ENCODE measurements at places on chromosomes 5 and 9.

GRCh38 chr5:138349852-138350562 is 2.5 kb upstream of the KDM3B start:
- no peak for DNase-seq

DNA sequence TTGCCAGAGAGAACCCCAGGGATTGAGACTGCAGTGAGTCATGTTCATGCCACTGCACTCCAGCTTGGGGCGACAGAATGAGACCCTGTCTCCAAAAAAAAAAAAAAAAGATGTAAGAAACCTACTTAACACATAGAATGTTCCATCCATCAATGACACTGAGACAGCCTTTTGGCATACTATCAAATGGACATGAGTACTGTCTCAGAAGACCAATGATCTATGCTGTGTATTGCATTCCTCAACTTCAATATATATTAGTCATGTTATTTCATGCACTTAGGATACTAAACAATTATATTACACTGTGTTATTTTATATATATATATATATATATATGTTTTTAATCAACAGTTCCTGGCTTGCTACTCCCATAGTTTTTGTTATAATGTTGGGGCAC is 57.1 kb upstream of the ANKH start:
- DNase-seq: no peak

- DNase-seq: no peak
Measured at GRCh38 chr5:162657076-162657475, 589.5 kb downstream of the GABRG2 start.

- DNase-seq: no peak
Measured at GRCh38 chr5:78512435-78512834, 136.1 kb downstream of the LHFPL2 start.

- peak; percentile 68 for DNase-seq
Measured at GRCh38 chr9:100472788-100473275, at the start of gene TMEFF1. TMEFF1 (plus strand) TSS chr9:100473149; CDS start chr9:100473545, 396 bp downstream.

DNA sequence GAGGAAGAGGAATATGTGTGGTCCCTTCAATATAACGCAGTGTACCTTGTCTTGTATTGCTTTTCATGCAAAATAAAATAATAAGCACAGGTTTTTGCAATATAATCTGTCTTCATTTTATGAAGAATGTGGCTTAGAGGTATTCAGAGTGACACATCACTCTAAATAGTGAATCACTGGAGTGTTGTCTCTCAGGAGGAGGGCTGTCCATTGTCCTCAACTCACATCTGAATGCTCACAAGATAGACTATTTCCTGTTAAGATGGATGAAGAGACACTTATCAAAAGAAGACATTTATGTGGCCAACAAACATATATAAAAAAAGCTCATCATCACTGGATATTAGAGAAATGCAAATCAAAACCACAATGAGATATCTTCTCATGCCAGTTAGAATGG is 1147.5 kb upstream of the C9orf72 start:
- no peak for DNase-seq

DNA sequence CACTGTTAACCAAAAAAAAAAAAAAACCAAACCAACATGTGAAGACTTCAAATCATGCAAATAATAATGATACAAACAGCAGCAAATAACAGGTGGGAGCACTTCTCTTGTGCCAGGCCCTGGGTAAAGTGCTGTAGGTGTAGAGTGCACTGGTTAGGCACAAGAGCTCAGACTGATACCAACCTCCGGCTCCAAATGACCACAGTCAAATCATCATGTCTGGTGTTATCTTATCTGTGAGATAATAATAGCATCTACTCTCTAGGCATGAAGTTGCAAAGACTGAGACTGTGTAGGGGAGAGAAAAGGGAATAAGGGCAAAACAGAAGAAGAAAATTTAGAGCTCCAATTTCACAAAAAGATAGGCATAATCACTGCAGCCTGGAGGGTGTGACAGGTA is 159.5 kb downstream of the ARL15 start:
- DNase-seq: no peak

GRCh38 chr9:346111-346571 is 131.5 kb downstream of the DOCK8 start:
- DNase-seq: peak; percentile 67

DNA sequence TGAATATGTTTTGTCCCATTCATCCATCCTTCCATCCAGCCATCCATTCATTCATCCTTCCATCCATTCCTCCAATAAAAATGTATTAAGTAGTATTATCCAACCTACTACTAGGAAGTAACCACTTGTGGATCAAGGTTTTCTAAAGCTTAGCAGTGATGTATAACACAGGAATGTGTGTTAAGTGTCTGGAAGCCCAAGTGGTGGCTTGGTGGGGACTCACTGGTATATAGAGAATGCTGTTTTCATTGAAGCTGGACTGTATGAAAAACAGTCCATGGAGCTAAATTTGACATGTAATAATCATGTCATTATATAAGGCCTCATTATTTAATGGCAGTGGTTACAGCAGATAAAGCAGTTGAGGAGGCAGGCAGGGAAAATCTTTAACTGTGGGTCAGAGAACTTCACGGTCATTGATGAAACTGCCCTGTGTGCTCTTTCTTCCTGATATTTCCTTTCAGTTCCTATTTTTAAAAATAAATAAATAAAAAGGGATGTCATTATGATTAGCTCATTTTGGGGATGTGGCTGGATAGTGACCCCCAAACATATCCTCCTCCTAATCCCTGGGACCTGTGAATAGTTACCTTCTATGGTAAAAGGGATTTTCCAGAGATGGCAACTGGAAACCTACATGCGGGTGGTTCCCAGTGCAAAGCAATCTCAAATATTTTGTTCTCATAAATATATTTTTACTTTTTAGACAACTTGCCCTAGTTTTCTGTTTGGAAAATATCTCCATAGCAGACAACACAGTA is 82.3 kb downstream of the DAPK1 start:
- no peak for DNase-seq

DNA sequence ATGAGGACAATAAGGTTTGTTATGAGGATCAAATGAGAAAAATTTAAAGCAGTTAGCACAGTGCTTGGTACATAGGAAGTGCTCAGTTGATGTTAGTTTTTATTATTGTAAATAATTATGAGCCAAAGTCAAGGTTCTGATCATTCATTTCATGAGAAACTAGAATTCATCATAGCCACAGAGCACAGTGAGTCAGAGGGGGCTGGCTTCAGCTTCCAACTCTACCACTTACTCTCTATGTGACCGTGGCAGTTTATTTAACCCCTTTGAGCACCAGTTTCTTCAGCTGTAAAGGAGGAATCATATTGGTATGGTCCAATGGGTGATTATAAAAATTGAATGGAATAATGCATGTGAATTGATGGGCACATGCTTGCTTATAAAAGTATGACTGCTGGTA is 39.4 kb downstream of the KLHL3 start:
- DNase-seq: no peak

DNA sequence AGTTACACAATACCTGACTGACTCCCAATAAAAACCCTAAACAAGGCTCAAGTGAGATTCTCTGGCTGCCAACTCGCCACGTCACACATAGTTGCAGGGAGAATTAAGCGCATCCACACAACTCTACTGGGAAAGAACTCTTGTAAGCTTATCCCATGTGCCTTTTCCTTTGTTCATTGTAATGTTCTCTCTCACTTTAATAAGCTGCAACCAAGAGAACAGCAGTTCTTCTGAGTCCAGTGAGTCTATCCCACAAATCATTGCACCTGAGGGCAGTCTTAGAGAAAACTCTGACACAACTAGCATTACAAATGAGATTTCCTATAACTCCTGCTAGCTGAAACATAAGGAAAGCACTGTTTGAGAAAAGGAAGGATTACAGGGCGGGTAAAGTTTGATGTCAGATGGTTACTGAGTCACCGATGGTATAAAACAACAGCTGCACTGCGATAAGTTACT is 27.4 kb downstream of the CENPK start:
- DNase-seq: no peak

DNA sequence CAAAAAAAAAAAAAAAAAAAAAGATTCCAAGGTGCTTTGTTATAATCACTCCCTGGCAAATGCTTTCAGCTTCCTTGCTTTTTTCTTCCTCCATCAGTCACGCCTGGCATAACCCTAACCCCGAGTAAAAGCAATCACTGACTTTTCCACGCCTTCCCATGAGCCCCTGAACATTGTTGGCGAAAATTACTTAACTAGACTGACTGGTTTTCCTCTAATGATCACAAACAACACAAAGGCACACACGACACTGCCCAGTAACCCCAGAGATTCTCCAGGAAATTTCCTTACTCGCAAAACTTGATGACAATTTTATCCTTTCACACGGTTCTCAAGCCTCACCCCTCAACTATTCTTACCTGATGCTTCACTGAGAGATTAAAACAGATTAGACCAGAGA is 11.4 kb upstream of the PTGR1 start:
- no peak for DNase-seq

- no peak for DNase-seq
Measured at GRCh38 chr5:31049936-31050704, 143.4 kb upstream of the CDH6 start.

DNA sequence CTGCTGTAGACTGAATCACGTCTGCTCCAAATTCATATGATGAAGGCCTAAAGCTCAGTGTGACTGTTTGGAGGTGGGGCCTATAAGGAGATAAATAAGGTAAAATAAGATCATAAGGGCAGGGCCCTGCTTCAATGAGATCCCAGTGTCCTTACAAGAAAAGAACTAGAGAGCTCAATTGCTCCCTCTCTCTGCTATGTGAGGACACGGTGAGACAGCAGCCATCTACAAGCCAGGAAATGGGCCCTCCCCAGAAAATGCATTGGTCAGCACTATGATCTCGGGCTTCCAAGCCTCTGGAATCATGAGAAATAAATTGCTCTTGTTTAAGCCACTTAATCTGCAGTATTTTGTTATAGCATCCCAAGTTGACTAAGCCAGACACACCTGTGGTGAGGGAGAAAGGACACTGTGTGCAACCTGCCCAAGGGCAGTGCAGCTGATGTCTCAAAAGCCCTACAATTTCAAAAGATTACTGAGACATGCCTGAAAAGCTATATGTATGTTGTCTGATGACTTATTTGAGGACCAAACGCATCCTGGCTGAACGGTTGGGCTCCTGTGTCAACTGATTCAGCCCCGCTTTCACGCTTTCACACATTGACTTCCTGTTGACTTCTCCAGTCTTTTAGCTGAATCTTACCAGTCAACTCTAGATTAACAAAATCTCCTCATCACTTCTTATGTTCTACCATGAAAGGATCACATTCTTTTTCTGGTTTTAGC is 13.2 kb downstream of the GZMK start:
- no peak for DNase-seq

- no peak for DNase-seq
Measured at GRCh38 chr9:121450241-121450640, 49.4 kb downstream of the GGTA1 start.

- DNase-seq: no peak
Measured at GRCh38 chr5:128572051-128572929, 34.2 kb upstream of the FBN2 start.

DNA sequence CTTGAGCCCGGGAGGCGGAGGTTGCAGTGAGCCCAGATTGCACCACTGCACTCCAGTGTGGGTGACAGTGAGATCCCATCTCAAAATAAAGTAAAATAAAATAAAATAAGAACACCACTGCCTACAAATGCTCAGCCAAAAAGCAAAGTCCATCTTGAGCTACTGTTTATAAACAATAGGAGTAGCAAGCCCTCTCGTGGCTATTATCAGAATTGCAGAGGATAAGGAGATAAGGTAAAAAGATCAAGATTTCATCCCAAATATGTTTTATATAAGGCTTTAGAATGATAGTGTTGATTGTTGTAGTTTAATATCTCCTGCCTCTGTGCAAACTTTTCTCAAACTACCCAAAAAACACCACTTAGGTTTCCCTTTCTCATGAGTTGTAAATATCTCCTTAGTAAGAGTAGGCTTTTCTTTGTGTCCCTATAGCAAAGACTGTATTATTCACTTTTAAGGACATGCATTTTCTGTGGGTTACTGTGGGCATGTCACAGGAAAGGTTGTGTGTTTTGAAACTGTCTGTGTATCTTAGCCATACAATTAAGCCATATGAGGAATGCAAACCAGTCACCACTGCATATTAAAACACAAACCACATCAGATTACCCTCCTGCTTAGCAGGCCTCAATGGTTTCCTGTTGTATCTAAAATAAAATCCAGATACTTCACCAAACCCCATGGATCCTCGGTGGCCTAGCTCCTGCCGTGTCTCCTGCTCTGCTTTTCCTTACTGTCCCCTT is 31.8 kb upstream of the CKS2 start:
- no peak for DNase-seq

GRCh38 chr5:150589862-150590601 is 50.4 kb upstream of the SYNPO start:
- peak; percentile 94 for DNase-seq

- no peak for DNase-seq
Measured at GRCh38 chr5:132813599-132814502, 749 bp downstream of the SOWAHA start.

DNA sequence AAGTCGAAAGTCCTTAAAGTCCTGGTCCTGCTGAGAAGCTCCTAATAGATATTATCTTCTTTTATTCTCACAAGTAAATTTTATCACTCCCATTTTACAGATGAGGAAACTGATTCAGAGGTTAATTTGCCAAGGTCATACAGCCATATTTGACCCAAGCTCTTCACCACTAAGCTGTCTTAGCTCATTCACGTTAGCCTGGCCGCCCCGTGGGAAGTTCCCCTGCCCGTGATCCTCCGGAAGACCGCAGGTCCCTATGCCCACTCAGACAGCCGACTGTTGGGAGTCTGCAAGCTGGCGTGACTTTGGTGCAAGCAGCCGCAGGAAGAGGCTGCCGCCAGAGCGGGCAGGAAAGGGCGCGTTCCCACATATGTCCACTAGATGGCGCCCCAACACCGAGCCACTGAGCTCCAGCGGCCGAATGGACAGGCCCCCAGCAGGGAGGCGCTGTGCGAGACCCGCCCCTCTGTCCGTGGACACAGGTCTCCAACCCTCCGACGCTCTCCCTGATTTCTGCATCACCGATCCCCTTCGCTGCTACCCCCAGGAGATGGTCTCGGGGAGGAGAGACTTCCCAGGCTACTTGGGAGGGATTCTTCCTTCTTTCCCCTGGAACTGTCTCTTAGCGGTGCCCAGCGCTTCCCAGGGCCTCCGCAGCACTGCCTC is 10.0 kb upstream of the ARAP3 start:
- peak; percentile 92 for DNase-seq

DNA sequence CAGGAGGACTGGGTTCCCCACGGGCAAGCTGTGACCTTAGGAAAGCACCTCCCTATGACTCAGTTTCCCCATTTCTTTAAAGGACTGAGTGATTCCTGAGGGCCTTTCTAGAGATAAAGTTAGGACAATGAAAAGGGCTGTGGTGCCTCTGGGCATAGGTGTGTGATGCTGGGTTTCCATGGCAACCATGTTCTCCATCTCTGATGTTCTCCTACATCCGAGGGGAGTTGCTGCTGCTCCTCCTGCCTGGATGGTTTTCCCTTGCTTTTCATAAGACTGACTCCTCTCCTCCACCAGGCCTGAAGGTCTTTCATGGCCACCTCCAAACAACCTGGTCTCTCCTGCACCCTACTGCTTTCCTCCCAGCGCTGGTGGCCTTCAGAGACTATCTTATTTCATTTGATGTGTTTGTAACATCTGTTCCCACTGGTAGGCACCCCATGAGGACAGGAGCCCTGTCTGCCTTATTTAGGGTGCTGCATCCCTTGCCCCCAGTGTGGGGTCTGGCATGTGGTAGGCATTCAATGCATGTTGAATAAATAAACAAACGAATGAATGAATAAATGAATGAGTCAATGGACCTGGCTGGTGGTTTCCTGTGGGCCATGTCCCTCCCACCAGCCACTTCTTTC is 112.2 kb upstream of the HAND1 start:
- no peak for DNase-seq

- peak; percentile 60 for DNase-seq
Measured at GRCh38 chr9:92631452-92632343, 38.2 kb downstream of the IPPK start.

- DNase-seq: no peak
Measured at GRCh38 chr5:59891962-59892643, 1.4 kb downstream of the PDE4D start.
